ENCODE measurements at places on chromosomes 7 and 10.

GRCh38 chr10:79446758-79447084 lies 1.3 kb upstream of the ZCCHC24 start:
- no peak for DNase-seq

DNA sequence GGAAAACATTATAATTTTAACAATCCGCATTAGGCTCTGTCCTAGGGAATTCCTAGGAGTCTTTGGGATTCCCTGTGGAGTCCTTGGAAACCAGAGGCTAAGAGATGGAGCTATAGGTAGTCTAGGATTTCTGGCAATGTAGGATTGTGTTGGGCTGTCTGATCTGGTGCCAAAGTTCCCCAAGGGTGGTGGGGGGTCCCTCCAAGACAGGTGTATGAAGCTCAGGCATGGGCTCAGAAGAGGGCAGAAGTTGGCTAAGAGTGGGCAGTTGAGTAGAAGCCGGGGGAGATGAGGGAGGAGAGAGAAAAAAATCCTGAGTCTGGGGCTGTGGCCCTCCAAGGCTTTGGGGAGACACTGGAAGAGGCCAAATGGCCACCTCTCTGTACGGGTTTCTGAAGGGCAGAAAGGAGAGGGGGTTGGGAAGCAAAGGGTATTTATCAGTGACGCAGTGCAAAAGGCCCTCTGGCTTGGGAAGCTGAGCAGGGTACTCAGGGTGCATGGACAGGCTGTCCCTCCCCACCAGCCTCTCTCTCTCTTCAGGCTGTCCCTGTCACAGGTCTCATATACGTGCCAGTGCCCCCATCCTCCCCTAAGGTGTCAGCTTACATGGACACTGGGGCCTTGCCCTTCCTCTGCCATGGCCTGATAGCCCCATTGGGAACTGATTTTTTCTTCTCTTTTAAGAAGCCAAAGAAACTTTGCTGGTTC lies 929 bp downstream of the HOXA6 start:
- no peak for DNase-seq

GRCh38 chr10:97204826-97205679 lies 19.3 kb upstream of the SLIT1 start:
- DNase-seq, result no peak

DNA sequence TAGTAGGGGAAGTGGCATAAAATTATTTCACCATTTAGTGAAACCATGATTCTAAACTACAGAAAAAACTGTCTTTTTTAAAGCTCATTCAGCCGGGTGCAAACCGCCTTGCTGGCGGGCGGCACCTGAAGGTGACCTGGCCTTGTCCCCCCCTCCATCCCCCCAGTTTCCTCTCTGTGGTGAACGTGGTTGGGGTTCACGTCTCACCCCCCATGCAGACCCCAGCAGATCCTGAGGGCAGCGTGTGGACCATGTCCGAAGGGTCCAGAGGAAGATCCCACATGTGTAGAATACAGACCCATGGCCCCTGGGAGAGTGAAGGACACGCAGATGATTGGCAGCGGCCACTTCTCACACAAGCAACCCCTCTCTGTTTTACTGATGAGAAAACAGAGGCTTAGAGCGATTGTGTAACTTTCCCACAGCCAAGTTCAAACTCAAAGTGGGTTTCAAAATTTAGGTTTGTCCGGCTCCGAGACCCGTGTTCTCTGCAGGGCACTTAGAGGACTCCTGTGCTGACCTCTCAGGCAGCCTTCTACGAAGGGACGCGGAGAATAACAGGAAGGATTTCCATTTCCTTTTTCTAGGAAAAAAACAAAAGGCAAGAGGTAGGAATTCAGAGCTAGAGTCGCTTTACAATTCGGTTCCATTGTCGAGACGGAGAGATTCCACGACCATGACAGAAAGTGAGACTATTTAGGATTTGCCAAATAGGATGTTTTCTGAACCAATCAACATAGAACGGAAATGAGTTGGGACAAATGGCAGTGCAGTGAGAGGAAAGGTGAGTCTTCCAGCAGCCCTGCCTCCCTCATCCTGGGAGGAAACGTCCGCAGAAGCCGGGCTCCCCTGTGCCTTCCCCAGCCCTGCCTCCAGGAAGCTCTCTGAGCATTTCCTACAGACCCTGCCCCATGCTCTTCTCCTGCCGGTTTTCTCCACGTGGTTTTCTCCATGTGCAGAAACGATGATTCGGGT lies 67.6 kb upstream of the PITRM1 start:
- no peak for DNase-seq

DNA sequence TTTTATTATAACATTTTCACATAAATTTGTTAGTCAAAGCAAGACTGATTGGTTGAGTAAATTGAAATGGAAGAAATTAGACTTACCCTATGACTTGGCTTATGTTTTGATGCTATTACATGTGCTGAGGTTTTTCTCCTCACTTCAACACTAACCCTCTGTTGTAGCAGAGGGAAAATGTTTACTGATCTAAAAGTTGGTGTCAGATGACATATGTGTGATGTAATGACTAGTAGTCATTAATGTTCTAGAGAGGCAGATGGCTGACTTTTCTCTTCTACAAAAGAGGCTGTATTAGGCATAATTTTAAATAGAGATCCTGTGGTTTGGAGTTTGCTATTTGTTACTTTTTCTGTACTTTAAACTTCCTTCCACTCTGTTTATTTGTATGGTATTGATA lies 266.0 kb downstream of the BBS9 start:
- no peak for DNase-seq

DNA sequence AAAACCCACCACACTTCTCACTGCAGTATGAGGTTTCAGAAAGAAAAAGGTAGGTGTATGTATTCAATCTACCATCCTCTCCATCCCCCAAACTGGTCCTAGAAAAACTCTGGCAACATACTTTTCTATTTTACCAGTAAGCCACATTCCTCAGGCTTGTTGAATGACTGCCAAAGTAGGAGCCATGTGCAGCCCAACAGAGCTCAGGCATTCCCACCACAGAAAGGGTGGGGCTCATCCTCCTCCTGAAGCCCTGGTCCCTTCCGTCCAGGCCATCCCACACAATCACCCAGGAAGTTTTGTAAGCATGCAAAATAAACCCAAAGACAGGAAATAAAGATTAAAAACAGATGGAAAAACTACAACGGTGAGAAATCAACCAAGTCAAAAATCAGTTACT lies 57.2 kb downstream of the MAD1L1 start:
- DNase-seq, result no peak

GRCh38 chr10:33674986-33675599 lies 340.6 kb upstream of the NRP1 start:
- DNase-seq, result no peak

GRCh38 chr7:116572036-116572435 lies 47.2 kb downstream of the CAV1 start:
- DNase-seq, result no peak

DNA sequence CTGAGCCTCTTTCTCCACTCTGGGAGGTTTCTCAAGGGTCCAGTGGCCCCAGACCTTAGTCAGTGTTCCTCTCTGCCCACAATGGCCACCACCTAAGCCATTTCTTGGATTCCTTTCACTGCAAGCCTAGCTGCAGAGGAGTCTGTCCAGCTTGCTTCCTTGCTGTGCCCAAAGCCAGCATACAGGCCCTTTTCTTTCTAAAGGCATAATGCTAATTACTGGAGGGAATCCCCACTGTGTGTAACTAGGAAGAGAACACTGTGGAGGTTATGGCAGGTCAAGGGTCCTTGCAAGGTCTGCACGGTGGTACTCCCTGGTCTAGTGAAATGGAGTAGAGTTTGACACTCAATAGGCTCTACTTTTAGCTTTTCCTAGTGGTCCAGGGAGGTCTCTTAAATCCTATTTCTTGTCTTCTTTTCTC lies 70.4 kb upstream of the CC2D2B start:
- DNase-seq, result no peak

GRCh38 chr7:89103564-89103963 lies 308.0 kb upstream of the TEX47 start:
- no peak for DNase-seq

DNA sequence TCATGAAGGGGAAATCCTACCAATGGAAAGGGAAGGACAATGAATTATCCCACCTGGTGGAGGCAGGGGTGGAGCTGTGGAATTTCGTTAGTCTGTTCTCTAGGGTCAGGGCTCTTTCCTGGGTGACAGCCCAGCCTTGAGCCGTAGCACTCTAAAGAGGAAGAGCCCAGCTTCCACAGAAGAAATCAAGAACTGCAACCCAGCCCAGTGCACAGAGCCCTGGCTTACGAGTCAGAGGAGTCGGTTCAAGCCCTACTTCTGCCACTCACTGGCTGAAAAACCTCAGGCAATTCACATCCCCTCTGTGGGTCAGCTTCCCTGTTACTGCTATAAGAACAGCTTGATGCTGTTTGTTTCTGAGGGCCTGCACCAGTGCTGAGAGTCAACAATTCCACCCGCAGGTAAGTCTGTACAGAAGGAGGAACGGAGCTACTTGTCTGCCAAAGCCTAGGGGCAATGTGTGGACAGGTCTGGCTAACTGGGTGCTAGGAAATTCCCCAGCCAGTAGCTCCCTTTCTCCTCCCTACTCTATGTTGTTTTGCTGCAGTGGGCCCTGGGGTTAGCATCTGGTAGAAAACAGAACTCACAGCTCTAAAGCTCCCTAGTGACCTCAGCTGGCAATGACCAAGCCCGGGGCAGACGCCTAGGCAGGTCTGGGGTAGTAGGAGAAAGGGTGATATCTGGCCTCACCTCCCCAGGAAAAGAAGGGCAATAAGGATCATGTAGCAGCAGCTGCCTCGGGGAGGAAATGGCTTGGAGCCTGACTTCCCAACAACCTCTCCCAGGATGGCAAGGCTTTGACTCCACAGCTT lies 3.3 kb downstream of the AVPI1 start:
- DNase-seq, result no peak

DNA sequence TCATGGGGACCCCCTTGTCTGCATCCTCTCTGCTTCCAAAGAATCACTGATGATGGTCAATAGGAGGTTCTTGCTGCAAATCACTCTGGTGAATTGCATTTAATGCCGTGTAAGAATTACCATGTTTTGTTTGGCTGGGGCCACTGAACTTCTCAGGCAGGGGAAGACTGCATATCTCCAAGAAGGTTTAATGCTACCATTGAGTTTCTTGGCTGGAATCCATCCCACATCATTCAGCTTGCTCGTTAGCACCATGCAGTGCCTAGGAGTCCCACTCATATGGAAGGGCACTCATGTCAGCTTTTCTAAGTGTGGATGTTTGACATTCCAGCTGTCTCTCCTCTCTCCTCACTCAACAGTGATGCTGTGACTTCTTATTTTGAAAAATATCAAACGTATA lies 50.2 kb upstream of the BAMBI start:
- DNase-seq, result no peak

GRCh38 chr10:119328223-119328622 lies 120.9 kb downstream of the GRK5 start:
- no peak for DNase-seq

DNA sequence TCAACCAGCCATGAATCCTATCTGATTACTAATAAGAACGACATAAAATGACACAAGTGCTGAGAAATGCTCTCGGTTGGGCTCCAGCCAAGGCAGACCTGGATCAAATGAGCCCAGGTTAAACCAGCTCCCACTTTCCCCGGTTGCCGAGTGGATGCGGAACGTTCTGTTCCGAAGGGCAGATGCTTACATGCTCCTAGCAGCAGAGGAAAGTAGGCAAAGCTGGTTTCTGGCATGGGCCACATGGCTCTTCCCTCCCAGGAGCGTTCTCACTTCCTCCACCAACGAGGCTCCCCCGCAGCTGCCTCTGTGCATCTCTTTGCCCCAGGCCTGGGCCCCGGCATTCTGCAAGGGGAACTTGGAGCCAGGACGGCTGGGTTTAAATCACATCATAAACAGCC lies 61.8 kb upstream of the SDK1 start:
- no peak for DNase-seq

- DNase-seq, result no peak
These were observed 371.9 kb downstream of the LRRTM3 start for GRCh38 chr10:67297637-67298181.

DNA sequence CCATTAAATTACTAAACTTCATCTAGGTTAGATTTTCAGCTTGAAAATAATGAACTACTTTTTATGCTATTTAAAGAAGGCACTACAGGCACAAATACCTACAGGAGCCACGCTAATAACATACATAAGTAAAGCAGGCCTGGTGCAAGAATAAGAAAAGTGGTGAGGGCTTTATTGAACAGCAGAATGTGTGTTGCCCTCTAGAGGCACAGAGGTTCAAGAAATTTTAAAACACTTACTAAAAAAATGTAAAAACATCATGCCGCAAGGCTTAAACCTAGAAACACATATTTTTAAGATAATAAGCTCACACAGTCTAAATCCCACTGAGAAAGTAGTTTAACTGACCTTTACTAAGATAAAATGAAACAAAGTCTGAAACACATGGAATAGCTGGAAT lies 20.3 kb downstream of the CACUL1 start:
- no peak for DNase-seq

DNA sequence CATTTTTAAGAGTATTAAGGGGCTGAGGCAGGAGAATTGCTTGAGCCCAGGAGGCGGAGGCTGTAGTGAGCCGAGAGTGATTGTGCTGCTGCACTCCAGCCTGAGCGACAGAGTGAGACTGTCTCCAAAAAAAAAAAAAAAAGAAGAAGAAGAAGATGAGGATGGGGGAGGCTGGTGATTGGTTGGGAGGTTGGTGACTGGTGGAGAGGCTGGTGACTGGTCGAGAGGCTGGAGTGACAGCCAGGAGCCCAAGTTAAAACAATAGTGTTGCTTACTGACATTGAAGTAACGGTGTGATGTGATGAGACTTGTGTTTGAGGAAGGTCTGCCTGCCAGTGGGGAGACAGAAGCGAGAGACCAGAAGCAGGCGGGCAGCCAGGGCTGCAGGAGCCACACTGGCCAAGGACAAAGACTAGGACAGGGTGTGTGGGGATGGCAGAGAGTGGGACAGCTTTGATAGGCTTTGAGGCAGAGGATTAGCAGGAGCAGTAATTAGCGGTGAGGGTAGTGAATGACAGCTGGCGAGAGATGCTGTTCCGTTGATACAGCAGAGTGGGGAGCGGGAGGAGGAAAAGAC lies 4.9 kb downstream of the SRRT start:
- DNase-seq, result no peak

GRCh38 chr7:129169171-129169671 lies 19.2 kb upstream of the SMO start:
- no peak for DNase-seq

DNA sequence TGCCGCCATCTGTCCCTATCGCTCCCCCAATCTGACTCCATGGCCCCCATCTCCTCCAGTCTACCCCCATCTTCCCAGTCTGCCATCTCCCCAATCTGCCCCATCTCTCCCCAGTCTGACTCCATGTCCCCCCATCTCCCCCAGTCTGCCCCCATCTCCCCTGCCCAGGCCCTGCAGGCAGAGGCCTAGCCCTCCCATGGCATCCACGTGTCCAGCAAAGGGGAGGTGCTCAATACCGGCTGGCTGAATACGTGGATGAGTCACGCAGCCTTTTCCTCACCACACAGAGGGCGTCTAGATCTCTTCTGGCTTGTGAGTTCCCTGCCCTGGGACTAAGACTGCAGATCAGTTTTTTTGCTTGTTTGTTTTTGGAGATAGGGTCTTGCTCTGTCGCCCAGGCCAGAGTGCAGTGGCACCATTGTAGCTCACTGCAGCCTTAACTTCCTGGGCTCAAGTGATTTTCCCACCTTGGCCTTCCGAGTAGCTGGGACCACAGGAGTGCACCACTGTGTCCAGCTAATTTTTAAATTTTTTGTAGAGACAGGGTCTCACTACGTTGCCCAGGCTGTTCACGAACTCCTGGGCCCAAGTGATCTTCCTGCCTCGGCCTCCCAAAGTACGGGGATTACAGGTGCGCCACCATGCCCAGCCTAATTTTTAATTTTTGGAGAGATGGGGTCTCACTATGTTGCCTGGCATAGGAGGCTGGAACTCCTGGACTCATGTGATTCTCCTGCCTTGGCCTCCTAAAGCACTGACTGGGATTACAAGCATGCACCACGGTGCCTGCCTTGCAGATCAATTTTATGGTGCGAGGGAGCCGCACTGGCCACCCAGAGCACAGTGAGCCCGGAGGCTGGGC lies 15.3 kb upstream of the GPR146 start:
- DNase-seq, result peak; percentile 38

Measured in activated CD4-positive, alpha-beta T cell treated with anti-CD3 and anti-CD28 coated beads for 1 hour (primary cell).